ENCODE measurements at places on chromosomes 2 and 18.

- DNase-seq = no peak
These were observed 187.3 kb downstream of the VAPA start for GRCh38 chr18:10100941-10101701.

GRCh38 chr2:217856871-217857270 is 145.9 kb downstream of the TNS1 start:
- DNase-seq = no peak

- no peak for DNase-seq
These were observed 542 bp upstream of the RNF103 start for GRCh38 chr2:86624267-86624547.

GRCh38 chr18:49580279-49580678 is 18.4 kb downstream of the LIPG start:
- no peak for DNase-seq

DNA sequence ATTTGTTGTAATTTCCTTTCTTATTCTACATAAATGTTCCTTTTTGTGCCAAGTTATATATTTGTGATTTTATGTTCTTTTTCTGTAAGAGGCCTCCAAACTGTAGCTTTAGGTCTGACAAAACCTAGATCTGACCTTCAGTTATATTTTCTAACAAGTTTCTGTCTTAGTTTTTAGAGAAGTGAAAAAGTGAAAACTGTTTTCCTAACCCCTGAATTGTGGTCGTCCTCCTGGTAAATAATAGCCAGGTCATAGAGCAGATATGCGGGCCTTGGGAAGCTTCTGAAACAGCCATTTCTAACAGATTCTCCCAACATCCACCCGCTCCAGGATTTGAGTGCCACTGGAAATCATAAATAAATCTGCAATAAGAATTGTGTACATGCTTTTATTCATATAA is 398.4 kb upstream of the CWC22 start:
- no peak for DNase-seq

DNA sequence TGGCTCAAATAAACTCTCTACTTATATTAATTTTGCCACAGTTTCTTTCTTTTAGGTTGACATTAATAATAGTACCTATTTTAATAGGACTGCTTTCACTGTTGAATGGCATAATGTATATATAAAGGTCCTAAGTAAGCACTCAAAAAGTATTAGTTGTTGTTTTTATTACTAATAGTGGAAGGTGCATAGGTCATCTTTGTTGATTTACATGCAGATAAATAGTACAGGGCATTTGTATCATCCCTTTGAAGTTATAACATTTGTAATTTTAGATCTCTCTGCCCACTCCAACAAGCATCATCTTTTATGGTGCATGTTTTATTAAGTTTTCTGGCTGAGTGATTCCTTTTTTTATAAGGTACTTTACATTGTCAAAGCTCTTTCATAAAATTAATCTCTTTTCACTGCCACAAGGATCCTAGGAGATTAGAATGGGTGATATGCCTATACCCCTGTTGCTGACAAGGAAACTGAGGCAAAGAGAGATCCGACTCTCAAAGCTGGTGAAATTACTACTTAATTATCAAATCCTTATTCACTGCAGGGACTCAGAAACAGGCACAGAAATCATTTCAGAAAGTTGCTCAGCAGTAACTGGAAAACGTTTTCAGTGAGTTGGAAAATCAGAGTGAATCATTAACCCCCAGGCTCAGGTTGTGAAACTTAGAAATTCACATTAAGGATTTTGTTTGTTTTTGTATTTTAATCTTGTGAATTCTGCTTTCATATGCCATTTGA is 299.6 kb downstream of the AGPS start:
- DNase-seq = no peak

GRCh38 chr2:1642066-1642861 is 102.1 kb downstream of the PXDN start:
- DNase-seq = no peak

All from DMS 273 treated with DMSO at 0.1 percent for 48 hours (cell line).